ENCODE measurements at places on chromosomes 7 and 10.

GRCh38 chr10:4191894-4192293 is 406.9 kb upstream of the KLF6 start:
- DNase-seq = no peak

DNA sequence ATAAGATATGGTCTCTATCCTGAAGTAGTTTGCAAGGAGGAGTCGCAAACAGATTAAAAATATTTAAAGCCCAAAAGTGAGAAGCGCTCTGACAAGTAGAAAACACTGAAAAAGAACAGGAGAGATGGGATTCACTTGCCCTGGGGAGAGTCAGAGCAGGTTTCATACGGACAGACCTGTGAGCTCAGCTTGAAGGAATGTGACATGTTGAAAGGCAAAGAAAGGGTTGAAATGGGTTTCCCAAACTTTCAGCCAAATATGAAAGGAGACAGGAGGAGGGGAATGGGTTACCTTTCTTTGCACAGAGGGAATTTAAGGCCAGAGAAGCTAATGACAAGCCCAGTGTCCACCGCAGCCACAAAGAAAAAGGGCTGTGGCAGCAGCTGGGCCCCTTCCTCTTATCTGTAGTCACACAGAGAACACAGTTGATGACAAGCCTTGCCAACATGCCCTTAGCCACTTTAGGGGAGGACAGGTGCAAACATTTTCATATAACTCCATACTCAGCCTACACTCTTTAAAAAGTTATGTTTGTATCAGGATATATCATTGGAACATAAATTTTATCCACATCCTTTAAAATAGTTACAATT is 14.9 kb downstream of the HOXA1 start:
- DNase-seq = no peak

- no peak for DNase-seq
Measured at GRCh38 chr10:24552346-24553016, 171.2 kb downstream of the ARHGAP21 start.

DNA sequence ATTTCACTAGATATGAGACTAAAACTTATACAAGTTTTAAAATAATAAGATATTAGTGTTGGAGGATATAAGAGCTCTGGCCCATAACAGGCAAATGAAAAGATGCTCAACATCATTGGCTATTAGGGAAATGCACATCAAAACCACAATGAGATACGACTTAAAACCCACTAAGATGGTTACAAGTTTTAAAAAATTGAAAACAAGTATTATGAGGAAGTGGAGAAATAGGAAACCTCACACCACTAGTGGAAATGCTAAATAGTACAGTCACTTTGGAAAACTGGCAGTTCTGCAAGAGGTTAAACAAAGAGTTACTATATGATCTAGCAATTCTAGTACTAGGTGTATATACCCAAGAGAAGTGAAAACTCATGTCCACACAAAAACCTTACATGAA is 17.2 kb downstream of the PANK1 start:
- no peak for DNase-seq

- DNase-seq = peak; percentile 52
Measured at GRCh38 chr7:113421696-113422330, 303.5 kb upstream of the SMIM30 start.
